ENCODE measurements at places on chromosomes 5 and 9.

DNA sequence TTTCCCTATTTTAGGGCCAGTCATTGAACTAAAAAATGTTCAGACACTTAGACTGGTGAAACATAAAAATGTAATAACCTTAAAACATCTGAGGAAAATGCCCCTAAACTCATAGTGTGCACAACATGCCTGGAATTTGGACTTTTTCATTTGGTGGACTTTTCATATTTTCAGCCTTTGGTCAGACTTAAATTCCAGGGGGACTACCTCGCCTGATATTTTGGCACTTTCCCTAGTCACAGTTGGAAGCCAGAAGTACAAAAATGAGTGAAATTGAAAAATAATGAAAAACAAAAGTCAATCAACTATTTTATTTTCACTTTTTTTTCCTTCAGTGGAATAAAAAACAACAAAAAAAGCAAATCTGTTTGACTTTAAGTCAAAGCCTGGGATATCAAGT is 256.2 kb downstream of the ACTL7B start:
- no peak overlapping the region for H3K27ac ChIP-seq
- H3K27me3 ChIP-seq: no peaks in the 10 kb centered on the region
- H3K4me1 ChIP-seq: no peaks in the 10 kb centered on the region
- no peaks in the 10 kb centered on the region for H3K36me3 ChIP-seq
- no peak overlapping the region for H3K4me3 ChIP-seq

GRCh38 chr5:156922207-156922792 is 40.7 kb downstream of the TIMD4 start:
- H3K36me3 ChIP-seq: no peaks in the 10 kb centered on the region
- no peaks in the 10 kb centered on the region for H3K27me3 ChIP-seq
- no peak overlapping the region for H3K4me3 ChIP-seq
- H3K27ac ChIP-seq: no peak overlapping the region
- H3K4me1 ChIP-seq: no peaks in the 10 kb centered on the region

DNA sequence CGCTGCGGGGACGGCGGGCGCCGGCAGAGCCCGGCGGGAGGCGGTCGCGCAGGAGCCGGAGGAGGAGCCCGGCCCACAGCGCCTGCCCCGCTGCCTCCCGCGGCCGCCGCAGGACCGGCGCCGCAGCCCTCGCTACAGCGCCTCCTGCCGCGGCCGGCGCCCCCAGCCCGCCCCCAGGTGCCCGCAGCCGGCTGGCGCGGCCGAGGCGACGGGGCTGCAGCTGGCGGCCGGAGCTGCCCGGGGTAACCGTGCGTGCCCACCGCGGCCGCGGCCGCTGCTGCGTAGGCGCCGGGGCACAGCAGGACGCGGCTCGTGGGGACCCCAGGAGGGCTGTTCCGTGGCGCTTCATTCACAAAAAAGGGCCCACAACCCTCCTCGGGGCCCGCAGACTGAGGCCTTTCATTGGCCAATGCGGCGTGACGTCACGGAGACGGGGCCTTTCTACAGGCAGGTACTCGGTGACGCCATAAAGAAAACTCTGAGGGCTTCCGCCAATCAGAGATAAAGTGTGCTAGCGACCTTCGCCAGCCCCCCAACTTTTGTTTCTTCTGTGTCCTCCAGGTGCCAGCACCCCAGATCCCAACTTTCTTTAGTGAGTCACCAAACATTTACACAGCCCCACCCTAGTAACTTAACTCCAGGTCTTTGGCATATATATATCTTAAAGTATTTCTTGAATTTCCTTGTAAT is at the start of gene CDC14B:
CDC14B (minus strand) TSS at position 353 of the 690 bp plus-strand sequence. CDS start 465 bp downstream, outside the sequence.
- peaks cover 3% of the 10 kb centered on the region for H3K27me3 ChIP-seq
- peaks cover 13% of the 10 kb centered on the region for H3K4me1 ChIP-seq
- peak within 1 kb of the TSS; percentile 67 for H3K4me3 ChIP-seq
- no peaks in the 10 kb centered on the region for H3K36me3 ChIP-seq

DNA sequence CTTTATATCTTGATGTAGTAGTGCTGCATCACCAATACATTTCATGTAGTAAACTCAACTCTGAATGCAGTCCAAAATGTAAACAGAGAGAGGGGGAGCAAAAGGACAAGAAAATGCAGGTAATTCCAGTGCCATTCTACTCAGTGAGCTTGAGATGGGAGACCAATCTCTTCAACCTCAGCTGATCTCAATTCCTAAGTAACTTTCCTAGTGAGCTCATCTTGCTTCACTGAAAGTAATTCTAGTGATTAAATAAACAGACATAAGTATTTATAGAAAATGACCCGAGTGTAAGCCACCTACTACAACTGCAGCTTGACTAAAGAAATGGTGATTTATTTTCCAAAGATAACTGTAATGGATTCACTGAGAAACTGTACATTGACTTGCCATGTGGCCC is 424.5 kb downstream of the DMRT2 start:
- DNase-seq: no peak
- no peaks in the 10 kb centered on the region for H3K36me3 ChIP-seq
- H3K27ac ChIP-seq: no peak overlapping the region
- H3K4me3 ChIP-seq: no peak overlapping the region
- no peaks in the 10 kb centered on the region for H3K27me3 ChIP-seq

DNA sequence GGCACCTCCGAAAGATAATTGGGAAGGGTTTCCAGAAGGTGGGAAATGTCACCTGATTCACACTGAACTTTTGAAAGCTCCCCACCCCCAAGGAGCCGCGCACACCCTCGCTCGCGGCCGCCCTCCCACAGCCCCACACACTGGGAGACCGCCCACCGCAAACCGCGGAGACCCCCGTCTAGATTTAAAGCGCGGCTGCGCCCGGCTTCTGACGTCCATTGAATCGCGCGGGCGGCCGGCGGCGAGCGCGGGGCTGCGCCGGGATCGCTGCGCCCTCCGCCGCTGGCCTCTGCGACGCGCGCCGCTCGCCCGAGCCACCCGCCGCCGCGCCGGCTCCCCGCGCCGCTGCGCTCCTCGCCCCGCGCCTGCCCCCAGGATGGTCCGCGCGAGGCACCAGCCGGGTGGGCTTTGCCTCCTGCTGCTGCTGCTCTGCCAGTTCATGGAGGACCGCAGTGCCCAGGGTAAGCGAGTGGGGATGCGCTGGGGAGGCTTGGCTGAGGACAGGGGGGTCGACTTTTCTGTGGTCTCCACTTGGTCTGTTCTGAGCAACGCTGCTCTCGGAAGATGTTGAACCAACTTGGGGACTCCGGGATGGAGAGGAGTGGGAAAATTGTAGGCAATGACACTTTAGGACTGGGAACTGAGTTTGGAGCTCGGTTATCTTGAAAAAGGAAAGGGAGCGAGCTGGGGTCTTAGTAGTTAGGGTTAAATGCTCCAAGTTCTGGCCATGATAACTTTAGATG is at the start of gene FST:
FST (plus strand) TSS at position 214 of the 743 bp plus-strand sequence; CDS start at position 377, 163 bp downstream.
- peak; percentile 71 for DNase-seq
- H3K27ac ChIP-seq: peak within 1 kb of the TSS; percentile 93
- peaks cover 45% of the 10 kb centered on the region for H3K27me3 ChIP-seq
- H3K4me3 ChIP-seq: peak within 1 kb of the TSS; percentile 71
- H3K4me1 ChIP-seq: peaks cover 24% of the 10 kb centered on the region

DNA sequence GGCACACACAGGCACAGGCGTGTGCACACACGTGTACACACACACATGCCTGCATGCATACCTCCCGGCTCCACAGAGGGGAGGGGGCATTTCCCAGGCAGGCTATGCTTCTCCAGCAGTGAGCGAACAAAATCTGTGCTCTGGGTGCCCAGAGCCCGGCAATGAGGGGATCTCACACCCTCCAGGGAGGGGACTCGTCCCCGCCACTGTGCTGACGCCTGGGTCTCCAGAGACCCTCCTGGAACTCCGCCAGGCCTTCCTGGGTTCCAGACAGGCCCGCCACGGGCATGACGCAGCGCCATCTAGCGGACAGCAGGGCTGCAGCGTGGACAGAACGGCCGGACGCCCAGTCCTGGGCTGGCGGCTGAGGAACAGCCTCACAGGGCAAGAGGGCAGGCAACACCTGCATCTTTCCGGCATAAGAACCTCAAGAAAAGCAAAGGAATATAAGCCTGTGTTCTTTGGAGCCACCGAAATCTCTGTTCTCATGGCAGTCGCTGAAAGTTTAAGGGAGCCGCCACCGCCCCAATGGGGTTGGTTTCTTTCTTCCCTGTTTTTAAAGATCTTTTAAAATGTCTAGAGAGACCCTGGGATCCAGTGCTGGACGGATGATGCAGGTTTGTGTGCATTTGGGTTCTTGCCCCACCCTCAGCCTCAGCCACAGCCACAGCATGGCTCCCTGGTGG is 135.6 kb upstream of the PPP1R26 start:
- H3K4me3 ChIP-seq: no peak overlapping the region
- peak; percentile 92 for DNase-seq

Data from spinal cord (tissue), 10 donors.